Fibroblast of skin of left biceps (primary cell): ENCODE measurements at places on chromosomes 1 and 21.
A peak's percentile ranks its signal among the peaks of the same experiment; 100 is the strongest.

- DNase-seq: no peak
Measured at GRCh38 chr1:31371121-31371959, 1.5 kb downstream of the FABP3 start.

GRCh38 chr1:211734359-211734758 lies 58.9 kb upstream of the NEK2 start:
- DNase-seq: no peak

DNA sequence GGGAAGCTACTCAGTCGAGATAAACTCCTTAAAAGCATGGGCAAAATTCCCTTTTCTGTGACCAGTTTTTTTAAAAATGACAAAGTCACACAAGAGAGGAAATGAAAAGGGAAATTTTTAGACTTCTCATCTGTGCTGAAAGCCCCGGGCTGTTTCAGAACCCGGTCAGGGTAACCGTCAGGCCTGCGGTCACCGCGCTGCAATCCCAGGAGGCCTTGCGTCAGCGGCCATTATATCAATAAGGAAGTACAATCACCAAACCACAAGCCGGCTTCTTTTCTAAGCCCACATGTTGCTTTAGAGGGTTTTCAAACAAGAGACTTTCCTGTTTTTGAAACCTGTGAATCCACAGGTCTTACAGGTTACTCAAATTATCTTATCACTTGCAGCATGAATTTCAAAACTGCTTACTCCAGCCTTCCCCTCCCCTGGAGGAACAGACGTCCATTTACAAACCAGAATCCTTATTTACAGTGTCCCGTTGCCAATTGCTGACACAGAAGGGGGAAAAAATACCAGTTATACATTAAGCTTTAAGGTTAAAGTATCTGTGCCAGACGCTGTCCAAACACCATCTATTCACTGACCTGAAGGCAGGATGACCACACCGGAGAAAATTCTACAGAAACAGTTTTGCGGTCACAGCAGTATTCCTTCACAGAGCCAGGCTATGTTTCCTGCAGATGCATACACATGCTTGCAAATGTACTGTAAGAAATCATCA lies 165.3 kb downstream of the TOMM20 start:
- DNase-seq: peak; percentile 60

- no peak for DNase-seq
Measured at GRCh38 chr1:18015719-18016118, 91.9 kb upstream of the IGSF21 start.

DNA sequence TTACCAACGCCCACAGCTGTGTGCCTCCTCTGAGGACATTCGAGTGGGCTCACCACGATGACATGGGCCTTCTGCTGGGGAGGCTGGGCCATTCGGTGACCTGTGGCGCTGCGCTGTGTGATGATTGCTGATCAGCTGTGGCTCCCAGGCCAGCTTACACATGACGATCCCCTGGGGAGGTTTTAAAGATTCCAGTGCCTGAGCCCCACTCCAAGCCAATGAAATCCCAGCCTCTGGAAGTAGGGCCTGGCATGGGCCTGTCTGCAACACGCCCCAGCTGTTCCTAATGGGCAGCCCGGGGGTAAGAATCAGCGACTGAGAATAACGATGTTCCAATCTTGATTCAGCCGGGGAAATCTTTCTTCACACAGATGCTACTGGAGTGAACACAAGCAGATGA lies 153.7 kb downstream of the KCNJ6 start:
- DNase-seq: no peak
